ENCODE measurements at places on chromosomes 13 and 19.

DNA sequence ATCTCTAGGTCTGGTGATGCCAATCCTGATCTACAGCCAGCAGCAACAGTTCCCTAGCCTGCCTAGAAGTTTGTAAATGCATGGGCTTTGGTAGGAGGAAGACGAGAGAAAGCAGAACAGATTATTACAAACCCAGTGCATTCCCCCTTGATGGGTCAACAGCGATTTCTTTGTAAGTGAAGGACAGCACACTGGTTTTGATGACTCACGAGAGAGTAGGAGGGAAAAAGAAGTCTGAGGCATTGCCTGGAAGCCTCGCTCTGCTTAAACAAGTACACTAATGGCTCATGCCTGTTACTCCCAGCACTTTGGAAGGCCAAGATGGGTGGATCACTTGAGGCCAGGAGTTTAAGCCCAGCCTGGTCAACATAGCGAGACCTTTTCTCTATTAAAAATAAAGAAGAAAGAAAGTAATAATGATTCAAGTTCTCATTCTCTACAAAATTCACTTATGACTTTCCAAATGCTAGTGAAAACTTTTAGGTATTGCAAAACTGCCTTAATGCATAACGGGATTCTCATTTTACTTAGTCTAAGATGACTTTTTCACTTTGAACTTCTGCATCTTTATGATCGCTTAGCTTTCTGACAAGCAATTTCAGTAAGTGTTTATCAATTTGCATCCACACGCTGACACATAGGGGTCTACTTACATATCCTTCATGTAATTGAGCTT, 47.7 kb upstream of the USPL1 start:
- DNase-seq = peak; percentile 45

GRCh38 chr13:48859272-48860105, 116.2 kb upstream of the FNDC3A start:
- no peak for DNase-seq

DNA sequence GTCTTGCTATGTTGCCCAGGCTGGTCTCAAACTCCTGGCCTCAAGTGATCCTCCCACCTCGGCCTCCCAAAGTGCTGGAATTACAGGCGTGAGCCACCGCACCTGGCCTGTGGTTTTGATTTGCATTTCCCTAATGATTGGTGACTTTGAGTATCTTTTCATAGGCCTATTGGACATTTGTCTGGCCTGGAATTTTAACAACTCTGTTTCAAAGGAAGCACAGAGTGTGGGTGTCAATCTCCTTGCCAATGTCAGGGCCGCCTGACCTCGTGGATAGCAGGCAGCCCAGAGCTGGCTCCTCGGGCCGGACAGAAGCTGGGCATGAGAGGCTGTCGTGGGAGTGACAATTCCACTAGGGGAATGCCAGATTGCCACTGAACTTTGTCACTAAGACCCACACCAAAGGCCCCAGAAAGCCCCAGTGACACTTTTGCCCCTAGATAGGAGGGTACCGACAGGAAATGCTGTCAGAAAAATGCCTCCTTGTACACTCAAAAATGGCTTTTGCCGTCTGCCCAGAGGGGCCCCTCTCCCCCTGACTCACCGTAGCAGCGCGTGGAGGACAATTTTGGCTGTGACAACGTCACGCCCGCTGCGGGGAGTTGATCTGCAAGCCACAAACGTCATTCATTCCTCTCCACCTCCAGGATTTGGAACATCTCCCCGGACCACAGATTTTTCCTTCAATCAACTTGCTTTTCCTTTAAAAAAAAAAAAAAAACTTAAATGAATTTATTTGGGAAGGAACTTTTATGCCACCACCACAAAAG, 11.7 kb upstream of the ADGRE5 start:
- DNase-seq = no peak

- DNase-seq = peak; percentile 60
Observed at GRCh38 chr19:55694656-55695491, 19.8 kb downstream of the EPN1 start.

GRCh38 chr19:28913626-28914025, 299.3 kb downstream of the UQCRFS1 start:
- DNase-seq = no peak

DNA sequence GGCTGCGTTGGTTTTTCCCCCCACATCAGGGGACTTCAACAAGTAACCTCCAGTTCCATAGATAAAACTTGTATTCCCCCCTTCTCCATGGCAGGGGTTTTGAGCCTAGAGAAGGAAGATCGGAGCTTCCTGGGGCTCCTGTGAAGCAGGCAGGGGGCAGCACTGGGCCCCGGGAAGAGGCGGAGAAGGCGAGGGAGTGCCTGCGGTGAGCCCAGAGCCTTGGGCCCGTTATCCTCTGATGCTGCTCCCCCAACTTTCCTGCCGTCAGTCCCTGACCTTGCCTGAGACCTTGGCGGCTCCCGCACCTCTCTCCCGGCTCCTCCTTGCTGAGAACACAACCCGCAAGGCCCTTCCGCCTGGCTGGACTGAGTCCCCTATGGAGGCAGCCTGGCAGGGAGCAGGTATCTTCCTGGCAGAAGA, 2.5 kb downstream of the LIPE start:
- DNase-seq = no peak

DNA sequence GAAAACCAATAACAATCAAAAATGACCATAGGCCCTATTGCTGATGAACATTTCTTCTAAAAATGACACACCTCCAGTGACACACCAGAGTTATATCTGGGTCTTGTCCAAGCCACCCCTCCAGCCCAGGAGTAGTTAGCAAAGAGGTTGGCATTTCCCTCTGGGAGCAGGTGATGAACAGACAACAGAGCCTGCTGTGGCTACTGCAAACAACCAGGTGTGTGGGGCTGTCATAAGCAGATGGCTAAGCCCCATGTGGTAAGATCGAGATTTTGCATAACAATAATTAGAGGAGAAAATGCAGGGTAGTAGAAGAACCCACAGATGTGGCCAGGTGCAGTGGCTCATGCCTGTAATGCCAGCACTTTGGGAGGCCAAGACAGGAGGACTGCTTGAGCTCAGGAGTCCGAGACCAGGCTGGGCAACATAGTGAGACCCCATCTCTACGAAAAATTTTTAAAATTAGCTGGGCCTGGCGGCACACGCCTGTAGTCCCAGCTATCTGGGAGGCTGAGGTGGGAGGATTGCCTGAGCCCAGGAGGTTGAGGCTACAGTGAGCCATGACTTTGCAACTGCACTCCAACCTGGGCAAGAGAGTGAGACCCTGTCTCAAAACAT, 5.0 kb downstream of the XRCC1 start:
- no peak for DNase-seq

DNA sequence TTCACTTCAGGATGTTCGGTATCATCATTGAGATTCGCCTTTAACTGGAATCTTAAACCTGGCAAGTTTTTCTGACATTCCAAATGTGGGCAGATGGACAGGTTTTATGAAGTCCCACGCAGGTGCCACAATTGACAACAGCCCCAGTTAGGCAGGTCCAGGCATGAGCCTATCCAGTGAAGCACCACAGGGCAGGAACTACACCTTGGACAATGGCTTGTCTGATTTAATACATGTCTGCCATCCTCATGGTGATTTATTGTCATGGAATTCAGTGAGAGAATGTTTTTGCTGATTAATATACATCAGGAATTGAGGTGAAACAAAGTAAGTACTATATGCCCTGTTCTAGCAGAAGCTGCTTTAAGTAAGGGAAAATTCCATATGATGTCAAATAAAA, 10.2 kb upstream of the TPP2 start:
- no peak for DNase-seq

- DNase-seq = no peak
Observed at GRCh38 chr13:61276401-61276800, 139.2 kb downstream of the PCDH20 start.

GRCh38 chr13:39524795-39525194, 78.2 kb downstream of the LHFPL6 start:
- DNase-seq = no peak
